Cardiac fibroblast (primary cell): ENCODE measurements at places on chromosomes 7 and 10.

- no peak for DNase-seq
Measured at GRCh38 chr7:52362521-52362920, 672.9 kb upstream of the POM121L12 start.

- peak; percentile 98 for DNase-seq
Measured at GRCh38 chr7:43164757-43165156, 52.3 kb downstream of the HECW1 start.

DNA sequence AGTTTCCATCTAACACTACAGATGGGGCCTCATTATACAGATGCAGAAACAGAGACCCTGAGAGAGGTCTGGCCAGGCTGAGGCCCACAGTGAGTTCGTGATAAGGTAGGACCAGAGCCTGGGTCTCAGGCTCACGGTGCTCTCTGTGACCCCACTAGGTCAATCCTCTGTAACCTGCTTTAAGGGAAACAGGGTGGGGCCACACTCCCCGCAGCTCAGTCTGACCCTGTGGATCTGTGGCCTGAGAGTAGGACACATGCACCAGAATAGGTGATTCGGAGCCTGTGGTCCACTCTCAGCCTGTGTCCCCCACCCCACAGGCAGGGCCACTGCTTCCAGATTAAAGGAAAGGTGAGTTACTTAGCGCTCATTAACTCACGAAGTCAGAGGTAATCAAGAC is 137.8 kb upstream of the FAM20C start:
- DNase-seq = no peak

- DNase-seq = no peak
Measured at GRCh38 chr7:2512179-2512661, 7.4 kb upstream of the LFNG start.

- peak; percentile 82 for DNase-seq
Measured at GRCh38 chr7:135512135-135512887, 2.4 kb upstream of the CNOT4 start.

DNA sequence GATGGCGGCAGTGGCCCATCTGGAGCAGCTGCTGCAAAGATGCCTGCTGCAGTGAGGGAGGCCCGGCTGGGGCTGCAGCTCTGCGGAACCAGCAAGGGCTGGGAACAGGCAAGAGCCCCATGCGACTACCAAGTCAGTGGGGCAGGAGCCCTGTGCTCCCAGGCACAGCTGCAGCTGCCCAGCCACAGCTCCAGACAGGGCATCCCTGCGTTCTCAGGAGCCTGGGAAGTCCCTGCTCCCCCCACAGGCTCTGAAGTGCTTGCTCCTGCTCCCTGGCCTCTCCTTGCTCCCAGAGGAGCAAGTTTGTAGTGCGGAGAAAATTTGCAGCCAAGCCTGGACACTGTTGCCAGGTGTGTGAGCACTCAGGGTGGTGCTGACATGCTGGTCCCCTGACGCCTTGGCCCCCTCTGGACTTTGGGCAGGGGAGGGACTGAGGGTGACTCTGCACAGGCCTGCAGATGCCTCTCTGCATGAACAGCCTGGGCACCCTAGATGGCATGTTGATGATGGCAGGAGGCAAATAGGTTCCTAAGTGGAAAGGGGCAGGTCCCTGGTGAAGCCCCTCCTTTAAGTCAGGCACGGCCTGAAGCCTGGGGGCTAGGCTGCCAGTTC is 105.6 kb downstream of the LYZL1 start:
- no peak for DNase-seq

DNA sequence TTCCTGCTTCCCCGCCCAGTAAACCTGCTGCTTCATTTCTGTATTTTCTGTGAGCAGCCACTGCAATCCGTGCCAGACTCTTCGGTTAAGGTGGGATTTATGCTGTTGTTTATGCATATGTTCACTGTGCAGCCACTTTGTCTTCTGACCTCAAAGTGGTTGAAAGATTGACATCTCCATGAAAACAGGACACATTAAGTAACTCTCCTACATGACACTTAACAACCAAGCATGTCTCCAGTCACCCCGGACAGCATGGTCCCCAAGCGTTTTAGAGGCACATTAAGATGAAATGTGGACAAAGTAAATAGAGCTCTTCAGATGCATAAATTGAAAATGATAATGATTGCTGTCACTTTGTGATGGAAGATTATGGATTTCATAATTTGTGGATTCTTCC is 421.3 kb downstream of the GFRA1 start:
- no peak for DNase-seq

DNA sequence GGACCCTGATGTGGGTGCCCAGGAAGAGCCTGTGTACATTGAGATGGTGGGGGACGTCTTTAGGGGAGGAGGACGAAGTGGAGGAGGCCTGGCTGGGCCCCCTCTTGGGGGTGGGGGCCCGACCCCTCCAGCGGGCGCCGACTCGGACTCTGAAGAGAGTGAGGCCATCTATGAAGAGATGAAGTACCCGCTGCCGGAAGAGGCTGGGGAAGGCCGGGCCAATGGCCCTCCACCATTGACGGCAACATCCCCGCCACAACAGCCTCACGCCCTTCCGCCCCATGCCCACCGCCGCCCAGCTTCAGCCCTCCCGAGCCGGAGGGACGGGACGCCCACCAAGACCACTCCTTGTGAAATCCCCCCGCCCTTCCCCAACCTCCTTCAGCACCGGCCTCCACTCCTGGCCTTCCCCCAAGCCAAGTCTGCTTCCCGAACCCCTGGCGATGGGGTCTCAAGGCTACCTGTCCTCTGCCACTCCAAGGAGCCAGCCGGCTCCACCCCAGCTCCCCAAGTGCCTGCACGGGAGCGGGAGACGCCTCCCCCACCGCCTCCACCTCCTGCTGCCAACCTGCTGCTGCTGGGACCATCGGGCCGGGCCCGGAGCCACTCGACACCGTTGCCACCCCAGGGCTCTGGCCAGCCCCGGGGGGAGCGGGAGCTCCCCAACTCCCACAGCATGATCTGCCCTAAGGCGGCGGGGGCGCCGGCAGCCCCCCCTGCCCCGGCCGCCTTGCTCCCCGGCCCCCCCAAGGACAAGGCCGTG is 4.8 kb downstream of the NYAP1 start:
- no peak for DNase-seq

GRCh38 chr10:87847550-87847949 is 15.8 kb downstream of the KLLN start:
- DNase-seq = no peak

- peak; percentile 43 for DNase-seq
Measured at GRCh38 chr7:117323851-117324711, 1.2 kb upstream of the WNT2 start.

GRCh38 chr10:4704034-4704545 is 121.9 kb upstream of the AKR1E2 start:
- peak; percentile 93 for DNase-seq

DNA sequence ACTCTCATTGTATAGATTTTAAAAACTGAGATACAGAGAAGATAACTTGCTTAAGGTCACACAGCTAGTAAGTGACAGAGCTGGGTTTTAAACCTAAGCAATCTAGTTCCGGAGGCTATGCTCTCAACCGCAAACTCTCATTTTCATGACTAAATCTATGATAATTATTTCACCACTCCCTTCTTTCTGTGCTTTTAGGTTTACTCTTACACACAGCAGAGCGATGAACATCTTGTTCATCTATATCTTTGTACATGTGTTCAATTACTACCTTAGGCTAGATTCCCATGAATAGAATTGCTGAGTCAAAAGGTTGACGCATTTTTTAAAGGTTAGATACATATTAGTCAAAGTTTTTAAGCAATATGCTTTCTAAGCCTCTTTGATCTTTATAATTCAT is 154.8 kb downstream of the CHN2 start:
- no peak for DNase-seq

- DNase-seq = no peak
Measured at GRCh38 chr10:7015457-7015856, 395.4 kb downstream of the SFMBT2 start.

- DNase-seq = no peak
Measured at GRCh38 chr7:100764841-100765240, 31.4 kb downstream of the ZAN start.

DNA sequence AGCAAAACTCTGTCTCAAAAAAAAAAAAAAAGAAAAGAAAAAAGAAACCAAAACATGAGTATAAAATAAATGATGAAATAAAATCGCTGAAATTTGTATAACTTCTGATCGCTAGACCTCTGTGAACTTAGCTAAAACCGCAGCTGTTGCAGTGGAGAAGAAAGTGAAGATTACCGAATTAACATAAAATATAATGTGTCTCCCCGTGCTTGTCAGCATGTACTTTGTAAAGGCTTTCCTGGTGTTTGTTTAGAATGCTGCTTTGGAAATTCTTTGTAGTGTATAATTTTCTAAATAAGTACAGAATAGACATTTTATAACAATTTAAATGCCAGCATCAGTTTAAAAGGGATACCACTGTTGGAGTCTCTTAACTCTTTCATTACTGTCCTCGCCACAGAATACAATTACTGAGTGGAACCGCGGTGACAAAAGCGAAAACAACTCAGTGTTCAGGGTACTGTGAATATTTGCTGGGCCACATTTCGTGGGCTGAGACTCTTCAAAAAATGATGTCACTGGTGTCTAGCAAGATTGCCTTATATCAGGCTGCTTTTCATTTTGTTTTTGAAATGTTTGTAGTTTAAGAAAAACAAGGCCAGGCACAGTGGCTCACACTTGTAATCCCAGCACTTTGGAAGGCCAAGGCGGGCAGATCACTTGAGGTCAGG is 167.7 kb downstream of the NSUN6 start:
- DNase-seq = no peak

DNA sequence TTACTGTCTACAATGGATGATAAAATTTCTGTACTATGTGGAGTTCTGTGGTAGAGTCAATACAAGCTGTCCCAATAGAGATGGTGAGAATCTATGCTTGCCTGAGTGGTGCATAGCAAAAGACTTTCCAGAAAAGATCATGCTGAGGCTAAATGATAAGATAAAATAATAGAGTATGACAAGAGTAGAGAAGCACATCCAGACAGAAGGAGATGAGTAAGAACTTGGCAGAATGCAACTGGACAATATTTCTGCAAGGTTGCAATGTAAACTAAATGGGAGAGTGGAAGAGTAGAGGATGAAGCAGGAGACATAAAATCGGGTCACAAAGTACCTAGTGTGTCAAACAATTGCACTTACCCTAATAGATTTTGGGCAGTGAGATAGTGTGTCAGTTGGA is 347.6 kb downstream of the MDFIC start:
- no peak for DNase-seq

DNA sequence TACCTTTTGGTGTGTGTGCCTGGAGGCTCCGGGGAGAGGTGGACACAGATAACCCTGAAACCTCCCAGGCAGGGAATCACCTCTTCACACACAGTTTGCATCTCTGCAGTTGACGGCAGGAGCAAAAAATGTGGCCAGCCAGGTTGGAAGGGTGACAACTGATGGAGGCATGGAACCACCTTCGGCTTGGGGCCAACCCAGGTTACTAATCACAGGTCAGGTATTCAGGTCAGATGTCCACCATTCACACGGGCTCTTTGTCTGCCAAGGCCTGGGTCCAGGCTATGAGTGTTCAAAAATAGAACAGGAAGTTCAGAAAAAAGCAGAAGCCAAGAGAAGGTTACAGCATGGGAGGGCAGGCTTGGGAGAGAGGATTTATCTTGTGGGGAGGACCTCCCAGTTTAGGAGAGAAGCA is 137.2 kb upstream of the EFCAB10 start:
- DNase-seq = no peak

DNA sequence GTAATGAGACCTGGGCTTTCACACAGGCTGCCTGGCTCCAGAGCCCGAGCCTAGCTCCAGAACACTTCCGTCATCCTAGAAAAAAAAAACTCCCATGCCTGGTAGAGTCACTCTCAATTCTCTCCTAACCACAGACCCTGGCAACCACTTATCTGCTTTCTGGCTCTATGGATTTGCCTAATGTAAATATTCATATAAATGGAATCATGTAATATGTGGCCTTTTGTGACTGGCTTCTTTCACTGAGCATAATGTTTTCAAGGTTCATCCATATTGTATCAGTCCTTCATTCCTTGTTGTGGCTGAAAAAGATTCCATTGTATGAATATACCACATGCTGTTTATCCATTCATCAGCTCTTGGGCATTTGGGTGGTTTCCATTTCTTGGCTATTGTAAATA is 167.7 kb upstream of the MKLN1 start:
- DNase-seq = peak; percentile 67

DNA sequence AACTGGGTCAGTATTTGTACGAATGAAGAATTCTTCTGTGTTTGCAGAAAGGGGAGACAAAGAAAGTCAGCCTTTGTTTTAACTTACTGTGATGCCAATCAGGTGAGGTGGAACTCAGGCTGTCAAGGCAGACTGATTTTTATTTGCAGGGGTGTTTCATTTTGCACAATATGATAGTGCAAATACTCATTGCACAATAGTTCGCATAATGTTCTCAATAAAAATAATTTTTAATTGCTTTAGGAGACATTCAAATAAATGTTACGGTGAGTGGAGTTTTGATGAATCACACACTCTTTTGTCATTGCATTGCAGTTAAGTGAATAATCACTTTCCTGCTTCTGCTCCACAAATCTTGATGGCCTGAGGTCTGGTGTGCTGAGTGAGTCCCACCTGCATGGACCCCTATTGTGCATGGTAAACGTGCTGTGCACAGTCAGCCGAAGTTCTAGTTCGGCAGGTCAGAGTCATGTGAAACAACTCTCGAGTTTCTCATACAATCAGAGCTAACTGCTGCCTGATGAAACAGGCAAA is 141.3 kb upstream of the FZD8 start:
- no peak for DNase-seq
